Caki2 (cell line): ENCODE measurements at places on chromosomes 13 and 19.

DNA sequence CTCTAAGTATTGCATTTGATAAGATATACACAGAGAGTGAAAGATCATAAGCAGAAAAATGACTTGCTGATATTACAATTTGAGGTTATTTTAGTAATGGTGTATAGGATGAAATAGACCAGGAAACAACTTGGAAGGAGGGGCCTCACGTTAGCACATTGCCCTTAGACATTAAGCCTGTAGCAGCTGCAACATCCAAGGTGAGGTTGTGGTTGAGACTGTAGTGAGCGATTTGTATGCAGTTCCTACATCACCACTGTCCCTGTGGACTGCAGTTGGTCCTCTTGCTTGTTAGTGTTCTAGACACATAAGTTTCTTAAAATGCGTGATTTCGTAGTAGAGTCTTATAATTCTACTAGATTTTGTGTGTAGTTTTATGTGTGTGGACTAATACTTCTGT, 311.3 kb downstream of the ATP8A2 start:
- no peak for DNase-seq

DNA sequence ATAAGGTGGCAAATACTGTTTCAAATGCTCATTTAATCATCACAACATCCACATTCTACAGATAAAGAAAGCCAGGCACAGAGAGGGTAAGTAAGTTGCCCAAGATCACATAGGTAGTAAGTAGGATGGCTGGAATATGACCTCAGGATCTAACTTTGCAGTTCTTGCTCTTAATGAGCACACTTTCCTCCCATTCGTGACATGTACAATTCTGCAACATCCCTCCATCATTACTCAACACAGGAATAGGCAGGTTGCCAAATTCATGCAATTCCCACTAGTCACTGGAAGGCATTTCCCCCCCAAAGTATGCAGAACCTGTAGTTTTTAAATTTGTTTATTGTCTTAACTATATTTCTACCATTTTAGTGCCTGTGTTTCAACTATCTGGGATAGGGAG, 109.2 kb downstream of the OLFM4 start:
- DNase-seq: no peak

GRCh38 chr13:29162638-29163235, 342.6 kb downstream of the MTUS2 start:
- DNase-seq: peak; percentile 48

- peak; percentile 63 for DNase-seq
Measured at GRCh38 chr13:83065108-83065507, 817.2 kb downstream of the SLITRK1 start.

GRCh38 chr13:59176775-59177174, 987.0 kb downstream of the DIAPH3 start:
- no peak for DNase-seq

- DNase-seq: no peak
Measured at GRCh38 chr19:42096255-42096837, 20.4 kb downstream of the ZNF574 start.

DNA sequence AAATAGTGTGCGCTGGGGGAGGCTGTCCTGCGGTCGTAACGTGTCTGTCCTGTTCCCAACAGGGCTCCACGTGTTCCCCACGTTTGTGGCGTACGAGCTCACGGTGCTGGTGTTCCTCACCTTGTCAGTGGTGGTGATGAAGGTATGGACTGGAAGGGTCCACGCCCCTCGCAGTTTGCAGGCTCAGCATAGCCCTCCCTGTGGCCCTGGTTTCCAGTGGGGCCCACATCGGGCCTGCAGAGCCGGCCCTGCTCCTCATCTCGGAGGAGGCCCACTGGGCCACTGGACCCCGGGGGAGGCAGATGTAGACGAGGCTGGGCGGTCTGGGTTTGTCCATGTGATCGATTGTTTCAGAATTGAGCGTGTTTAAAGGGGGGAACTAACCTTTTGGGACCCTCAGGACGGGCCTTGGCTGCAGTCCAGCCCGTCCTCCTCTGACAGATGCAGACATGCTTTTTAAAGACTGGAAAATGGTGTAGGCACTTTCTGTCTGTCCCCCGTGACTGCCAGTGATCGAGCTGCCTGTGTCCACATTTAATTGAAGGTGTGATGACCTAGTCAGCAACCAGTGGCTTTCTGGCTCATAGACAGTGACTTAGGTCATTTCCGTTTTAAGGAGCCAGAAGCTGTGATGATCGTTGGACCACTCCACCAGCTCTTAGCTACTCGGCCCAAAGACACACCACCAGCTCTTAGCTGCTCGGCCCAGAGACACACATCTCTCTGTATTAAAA, 37.1 kb upstream of the TFDP1 start:
- no peak for DNase-seq

GRCh38 chr19:1050989-1051788, 11.3 kb downstream of the ABCA7 start:
- DNase-seq: no peak

DNA sequence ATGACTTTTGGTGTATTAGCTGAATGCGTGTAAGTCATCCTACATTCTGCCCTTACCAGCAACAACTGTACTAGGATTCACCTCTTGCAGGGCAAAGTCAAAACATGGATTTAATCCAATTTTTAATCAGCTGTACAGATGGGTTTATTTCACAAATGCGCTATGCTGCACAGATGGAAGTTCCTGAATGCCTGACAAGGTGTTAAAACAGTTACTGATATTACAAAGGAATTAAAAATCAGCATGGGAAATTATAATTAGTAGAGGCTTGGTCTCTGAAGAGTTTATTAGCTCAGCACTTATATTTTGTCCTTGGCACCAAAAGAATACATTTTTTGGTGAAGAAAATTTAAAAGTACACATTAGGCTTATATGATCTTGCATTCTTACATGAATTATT, 448.9 kb downstream of the PCDH9 start:
- no peak for DNase-seq

DNA sequence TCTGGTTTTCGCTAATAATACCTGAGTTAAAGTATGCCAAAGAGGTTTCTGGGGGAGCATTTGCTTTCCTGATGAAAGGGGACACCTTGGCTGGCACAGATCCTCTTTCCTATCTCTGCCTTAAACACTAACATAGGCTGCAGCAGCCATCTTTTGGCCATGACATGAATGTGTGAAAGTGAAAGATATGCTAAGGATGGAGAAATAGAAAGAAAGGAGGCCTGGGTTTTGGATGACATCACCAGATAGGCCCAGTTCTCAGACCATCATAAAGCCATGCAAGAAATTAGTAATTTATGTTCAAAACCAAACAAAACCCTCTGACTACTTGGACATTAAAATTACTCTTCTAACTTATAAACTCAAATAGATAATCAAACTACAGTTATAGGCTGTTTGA, 279.7 kb downstream of the COG6 start:
- DNase-seq: no peak

DNA sequence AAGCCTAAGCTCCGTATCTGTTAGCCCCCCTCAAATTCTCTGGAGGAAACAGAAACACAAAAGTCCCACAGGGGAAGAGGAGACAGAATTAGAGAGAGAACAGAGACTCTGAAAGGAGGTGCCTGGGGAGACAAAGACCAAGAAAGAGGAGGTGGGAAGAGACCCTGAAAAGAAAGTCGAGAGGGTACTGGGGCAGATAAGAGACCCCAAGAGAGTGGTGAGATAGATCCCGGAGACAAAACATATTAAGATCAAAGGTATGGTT, 915 bp upstream of the GRWD1 start:
- DNase-seq: no peak

- no peak for DNase-seq
Measured at GRCh38 chr13:106034201-106034600, 501.3 kb downstream of the EFNB2 start.

DNA sequence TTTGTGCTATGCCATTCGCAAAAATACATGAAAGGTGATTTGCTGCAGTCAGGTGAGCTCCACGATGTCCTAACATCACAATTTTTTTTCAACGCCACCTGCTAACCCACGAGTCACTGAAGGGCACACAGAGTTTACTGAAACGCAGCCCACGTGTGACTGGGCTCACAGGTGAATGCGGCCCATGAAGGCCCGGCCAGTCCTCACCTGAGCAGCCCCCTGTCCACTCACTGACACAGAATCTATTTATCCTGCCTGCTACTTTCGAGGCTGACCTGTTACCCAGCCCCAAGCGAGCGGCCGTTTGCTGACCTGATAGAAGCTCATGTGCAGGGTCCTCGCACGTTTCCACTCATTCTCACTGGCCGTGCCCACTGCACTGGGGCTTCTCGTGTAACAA, 121.9 kb upstream of the SOX1 start:
- DNase-seq: no peak

GRCh38 chr13:30862707-30863106, 43.4 kb upstream of the MEDAG start:
- DNase-seq: no peak

DNA sequence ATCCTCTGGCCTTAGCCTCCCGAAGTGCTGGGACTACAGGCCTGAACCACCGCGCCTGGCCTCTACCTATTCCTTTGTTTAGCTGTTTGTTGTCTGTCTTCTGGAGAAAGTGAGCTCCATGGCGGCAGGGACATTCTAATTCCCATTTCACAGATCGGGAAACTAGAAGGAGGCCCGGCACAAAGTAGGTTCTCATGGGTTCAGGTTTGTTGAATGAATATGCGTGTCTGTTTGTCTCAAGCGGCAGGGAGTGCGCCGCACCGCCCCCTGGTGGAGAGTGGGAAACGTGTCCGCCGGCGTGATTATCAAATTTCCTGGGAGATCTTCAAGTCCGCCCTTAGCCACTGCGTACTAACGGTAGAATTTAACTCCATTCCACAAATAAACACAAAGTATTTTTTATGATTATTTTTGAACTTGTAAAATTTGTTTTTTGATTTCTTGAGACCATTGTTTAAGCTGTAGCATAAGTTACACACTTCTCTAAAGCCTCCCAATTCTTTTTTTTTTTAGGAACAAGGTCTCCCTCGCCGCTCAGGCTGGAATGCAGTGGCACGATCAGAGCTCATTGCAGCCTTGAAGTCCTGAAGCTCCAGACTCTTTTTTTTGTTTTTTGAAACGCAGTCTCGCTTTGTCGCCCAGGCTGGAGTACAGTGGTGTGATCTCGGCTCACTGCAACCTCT, 8.9 kb upstream of the CCDC9 start:
- peak; percentile 48 for DNase-seq

GRCh38 chr19:18431351-18432197, 6.4 kb downstream of the ISYNA1 start:
- DNase-seq: no peak

- DNase-seq: no peak
Measured at GRCh38 chr13:27631156-27631555, 9.5 kb downstream of the POLR1D start.

GRCh38 chr13:73702419-73703071, 431.7 kb downstream of the KLF12 start:
- DNase-seq: no peak
